AG08396 (cell line): ENCODE measurements at places on chromosomes 5 and 9.

DNA sequence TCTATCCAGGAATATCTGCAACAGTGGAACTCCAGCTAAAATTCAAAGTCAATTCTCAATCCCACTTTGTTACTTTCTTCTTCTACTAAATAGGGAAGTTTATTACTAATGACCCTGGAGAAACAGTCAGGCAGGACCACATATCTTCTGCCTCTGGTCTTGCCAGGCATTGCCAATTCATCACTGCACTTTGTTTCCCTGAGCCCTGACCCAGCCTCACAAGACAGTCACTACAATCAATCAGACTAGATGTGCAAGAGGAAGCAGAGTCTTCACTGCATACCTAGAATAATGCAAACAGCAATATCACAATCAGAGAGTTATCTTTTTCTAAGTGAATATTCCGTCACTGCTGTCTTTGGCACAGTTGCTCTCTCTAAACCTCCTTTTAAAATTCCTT is 74.9 kb upstream of the GAS1 start:
- DNase-seq: no peak

- no peak for DNase-seq
These were observed 274.2 kb upstream of the CCNH start for GRCh38 chr5:87686975-87687374.

DNA sequence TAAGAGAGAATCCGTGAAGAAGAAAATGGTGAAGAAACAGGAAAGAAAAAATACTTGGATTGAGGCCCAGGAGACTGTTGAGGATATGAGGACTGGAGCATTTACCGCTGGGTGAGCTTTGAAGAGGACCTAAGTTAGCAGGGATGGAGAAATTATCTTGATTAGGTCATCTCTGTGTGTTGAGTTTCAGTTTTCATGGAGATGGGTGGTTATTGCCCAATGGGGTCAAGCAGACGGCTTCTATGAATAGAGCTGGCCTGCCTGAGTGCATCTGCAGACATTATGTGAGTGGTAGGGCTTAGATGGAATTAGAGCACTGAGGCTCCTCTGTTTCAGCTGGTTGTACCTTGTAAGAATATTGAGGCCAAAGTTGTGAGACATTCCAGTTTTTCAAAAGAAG is 245.4 kb upstream of the FBXL7 start:
- DNase-seq: no peak

DNA sequence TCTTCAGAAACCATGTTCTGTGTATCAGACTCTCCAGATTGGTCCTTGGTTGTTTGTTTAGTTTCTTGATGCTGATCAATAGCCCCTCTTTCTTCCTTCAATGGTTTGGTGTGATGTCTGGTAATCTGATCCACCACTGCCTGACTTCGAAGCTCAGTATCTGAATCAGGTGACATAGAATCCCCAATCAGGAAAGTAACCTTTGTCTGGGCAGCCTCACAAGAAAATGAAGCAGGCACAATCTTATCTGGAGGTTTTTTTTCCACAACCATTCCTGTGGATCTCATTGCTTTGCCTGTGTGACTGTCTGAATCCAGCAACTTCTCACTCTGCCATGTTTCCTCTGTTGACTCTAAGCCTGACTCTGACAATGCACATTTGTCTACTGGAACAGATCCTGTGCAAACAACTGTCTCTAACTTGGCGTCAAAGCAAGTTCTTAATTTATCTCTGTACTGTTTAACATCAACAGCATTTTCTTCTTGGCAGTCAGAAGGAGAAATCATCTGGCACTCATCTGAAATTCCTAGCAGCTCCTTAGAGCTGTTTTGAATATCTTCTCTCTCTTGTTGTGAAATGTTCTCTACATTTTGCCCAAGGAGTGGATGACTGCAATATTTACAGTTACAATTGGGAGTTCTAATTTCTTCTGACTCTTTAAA is 37.1 kb upstream of the RAPGEF6 start:
- DNase-seq: peak; percentile 47

DNA sequence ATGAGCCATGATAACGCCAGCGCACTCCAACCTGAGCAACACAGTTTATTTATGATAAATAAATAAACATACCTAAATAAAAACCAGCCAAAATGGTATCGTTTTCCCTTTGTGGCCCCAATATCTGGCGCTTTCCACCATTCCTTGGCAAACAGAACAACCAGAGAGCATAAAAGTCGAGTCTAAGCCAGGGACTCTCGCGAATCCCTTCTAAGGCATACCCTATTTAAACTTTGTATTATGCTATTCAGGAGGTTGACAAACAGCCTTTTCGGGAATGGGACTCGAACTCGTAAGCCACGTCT is 386 bp upstream of the MATR3 start:
- no peak for DNase-seq

DNA sequence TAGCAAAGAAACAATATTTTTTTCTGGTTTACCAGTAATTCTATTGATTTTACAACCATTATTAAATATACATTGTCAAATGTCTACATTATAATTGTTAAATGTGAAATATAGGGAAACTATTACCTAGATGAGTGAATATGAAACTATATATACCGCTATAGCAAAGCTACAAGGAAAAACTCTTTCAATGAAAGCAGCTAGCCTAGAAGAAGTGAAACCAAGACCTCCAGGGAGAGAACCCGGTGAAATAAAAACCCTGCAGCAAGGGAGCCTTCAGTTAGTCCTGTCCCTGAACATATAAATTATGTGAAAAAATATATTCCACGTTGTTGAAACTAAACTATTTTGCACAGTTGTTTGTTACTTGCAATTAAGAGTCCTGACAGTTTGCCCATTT is 913.1 kb downstream of the EFNA5 start:
- no peak for DNase-seq

DNA sequence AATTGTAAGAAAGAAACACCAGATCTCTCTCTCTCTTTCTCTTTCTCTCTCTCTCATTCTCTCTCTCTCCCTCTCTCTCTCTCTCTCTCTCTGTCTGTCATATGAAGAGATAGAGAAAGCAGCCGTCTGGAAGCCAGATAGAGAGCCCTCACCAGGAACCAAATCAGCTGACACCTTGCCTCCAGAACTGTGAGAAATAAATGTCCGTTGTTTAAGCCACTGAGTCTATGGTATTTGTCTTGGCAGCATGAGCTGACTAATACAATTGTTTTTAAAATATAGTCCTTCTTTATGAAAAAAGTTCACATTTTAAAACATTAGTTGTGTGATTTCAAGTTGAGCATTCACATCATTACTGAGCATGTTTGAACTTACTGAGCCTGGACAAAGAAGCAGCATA is 275.6 kb downstream of the CETN3 start:
- DNase-seq: no peak

DNA sequence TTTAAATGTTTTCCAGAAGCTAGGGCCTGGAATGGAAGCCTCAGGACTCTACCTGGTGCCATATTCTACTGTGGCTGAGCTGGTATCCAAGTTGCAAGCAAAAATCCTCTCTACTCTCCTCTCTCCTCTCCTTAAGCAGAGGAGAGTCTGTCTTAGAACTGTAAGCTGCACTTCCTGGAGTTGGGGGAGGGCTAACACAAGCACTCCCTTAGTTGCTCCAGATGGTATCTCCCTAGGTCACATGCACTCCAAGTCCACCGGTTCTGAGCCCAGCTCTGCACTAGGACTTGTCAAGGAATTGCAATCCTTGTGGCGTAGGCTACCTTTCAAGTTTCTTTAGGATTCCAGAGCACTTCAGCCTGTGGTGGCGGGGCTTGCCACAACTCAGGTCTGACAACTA is 513.9 kb upstream of the RGMB start:
- DNase-seq: no peak

GRCh38 chr9:126218359-126219125 is 108.1 kb upstream of the MVB12B start:
- DNase-seq: peak; percentile 3

GRCh38 chr5:51345106-51345505 is 38.1 kb upstream of the ISL1 start:
- DNase-seq: no peak

DNA sequence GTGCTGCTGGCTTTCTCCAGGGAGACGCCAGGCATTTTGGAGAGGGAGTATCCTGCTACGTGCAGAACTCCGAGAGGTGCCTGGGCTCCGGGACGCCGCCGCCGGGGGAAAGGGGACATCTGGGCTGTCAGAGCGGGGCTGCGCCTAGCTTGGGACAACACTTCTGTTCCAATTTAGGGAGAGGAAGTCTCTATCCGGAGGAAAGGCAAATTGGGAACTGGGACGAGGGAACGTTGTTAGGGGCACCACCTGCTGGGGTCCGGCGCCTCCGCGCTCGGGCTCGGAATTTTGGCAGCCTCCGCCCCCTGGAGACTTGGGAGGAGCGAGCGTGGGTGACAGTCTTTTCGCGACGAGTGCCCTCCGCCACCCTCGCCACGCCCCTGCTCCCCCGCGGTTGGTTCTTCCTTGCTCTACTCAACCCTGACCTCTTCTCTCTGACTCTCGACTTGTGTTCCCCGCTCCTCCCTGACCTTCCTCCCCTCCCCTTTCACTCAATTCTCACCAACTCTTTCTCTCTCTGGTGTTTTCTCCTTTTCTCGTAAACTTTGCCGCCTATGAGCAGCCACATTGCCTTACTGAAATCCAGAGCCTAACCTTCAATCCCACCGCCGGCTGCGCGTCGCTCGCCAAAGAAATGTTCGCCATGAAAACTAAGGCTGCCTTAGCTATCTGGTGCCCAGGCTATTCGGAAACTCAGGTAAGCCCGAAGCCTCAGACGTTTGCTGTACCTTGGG is 1.6 kb downstream of the TSLP start:
- DNase-seq: peak; percentile 59

DNA sequence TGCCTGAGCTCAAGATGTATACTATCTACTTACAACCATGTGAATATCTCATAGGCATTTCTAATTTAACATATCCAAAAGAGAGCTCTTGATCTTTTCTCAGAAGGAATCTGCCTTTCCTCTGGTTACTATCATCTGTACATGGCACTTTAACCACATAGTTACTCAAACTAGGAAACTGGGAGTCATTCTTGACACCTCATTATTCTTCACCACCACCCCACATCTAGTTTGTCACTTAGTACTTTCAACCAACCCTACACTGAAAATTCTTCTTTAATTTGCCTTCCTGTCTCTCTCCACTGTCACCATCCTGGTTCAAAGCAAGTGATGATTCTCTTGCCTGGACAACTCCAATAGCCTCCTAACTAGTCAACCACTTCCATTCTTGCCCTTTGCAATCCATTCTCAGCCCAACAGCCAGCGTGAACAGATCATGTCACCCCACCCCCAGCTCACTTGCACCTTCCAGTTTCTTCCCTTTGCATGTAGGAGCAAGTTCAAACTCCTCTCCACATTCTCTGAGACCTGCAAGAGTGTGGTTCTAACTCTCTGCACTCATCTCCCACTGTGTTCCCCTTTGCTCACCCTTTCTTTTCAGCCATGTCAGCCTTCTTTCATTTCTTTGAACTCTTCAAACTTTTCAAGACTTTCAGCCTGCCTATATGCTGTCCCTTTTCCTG is 17.3 kb upstream of the SMAD5 start:
- no peak for DNase-seq

GRCh38 chr5:115657125-115657880 is 31.5 kb upstream of the TMED7 start:
- no peak for DNase-seq
